ENCODE measurements at places on chromosomes 1 and 21.

DNA sequence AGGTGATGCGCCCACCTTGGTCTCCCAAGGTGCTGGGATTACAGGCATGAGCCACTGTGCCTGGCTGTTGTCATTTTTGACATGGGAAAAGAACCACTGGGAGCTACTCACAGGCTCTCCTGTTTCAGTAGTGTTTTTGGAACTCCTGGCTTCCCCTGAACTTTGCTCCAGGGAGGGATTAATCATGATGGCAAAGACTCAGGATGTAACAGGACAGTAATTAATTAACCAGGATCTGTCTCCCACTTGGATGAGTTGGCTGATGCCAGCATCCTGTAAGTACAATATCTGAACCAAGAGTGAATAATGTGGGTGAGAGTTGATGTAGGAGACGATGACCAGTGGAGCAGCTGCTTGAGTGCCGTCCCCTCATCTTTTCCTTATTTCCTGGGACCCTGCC, 4.9 kb downstream of the SFT2D2 start:
- no peak for DNase-seq

GRCh38 chr1:29282135-29282923, 46.0 kb downstream of the PTPRU start:
- no peak for DNase-seq

- no peak for DNase-seq
These were observed 62.7 kb downstream of the PRDM2 start for GRCh38 chr1:13762642-13763041.

GRCh38 chr1:54108156-54108555, 44.6 kb downstream of the CDCP2 start:
- no peak for DNase-seq

DNA sequence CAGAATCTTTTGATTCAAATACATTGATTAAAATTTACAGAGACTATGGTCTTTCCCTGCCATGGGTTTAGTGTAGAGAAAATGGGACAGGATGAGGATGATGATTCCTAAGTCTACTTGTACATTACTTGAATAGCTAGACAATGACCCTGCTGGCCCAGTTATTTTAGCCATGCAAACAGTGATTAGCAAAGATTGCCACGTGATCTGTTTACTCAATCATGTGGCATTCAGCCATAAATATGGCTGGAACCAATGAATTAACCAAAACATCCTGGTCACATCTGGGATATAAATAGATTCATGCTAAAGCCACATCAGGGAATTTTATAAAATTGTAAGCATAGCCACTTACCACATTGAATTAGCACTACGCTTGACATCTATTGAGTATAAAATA, 167.3 kb downstream of the PBX1 start:
- peak; percentile 93 for DNase-seq

DNA sequence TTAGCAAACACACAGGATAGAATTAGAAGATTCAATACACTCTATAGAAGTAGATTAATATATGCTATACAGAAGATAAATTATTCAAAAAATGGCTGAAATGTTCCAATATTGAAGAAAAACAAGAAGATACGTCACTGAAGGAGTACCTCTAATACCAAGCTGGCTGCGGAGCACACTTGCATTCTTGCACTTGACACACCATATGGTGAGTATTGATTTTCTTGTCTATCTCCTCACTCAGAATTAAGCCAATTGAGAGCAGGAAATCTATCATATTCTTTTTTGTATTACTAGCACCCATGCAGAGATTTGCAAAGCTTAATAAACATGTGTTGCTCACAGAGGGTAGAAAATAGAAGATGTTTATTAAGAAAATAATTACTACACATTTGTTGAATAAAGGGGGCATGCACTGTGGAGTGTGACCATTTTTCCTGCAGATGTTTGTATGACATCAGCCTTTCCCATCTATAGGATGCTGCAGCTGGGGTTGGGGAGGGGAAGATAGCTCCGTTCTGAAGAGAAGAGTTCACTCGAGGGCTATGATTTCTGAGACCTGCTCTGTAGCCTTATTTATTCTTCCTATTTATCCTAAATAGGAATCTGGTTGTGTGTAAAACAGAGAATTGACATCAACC, 318.1 kb downstream of the HHIPL2 start:
- DNase-seq, result no peak

- peak; percentile 49 for DNase-seq
These were observed 75.0 kb downstream of the SSBP3 start for GRCh38 chr1:54331091-54331772.

DNA sequence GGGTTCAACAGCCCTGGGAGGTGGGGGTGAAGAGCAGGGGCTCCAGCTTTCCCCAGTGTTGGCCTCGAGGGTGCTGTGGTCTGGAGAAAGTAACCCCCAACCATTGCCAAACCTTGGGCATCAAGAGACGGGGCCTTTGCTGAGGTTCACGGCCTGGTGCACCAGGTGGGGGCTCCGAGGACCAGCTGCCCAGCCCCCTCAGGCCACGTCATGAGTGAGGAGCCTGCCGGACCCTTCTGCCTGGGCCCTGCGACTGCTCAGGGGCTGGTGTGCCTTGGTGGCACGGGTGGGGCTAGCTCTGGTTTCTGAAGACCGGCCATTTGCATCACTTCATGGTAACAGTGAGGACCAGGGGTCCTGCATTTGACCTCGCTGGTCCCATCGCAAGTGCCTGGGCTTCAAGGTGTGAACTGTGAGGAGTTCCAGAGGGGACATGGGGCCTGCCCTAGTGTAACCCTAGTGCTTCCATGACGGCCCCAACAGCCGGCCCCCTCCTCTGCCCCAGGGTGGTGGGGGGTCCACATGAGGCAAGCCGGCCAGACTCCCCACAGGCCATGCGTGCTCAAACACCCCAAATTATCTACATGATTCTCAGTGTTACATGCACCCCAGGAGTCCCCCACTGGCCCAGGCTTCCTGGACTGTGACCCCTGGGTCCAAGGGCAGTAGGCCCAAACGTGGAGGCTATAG, 13.5 kb downstream of the MORN1 start:
- DNase-seq, result no peak

DNA sequence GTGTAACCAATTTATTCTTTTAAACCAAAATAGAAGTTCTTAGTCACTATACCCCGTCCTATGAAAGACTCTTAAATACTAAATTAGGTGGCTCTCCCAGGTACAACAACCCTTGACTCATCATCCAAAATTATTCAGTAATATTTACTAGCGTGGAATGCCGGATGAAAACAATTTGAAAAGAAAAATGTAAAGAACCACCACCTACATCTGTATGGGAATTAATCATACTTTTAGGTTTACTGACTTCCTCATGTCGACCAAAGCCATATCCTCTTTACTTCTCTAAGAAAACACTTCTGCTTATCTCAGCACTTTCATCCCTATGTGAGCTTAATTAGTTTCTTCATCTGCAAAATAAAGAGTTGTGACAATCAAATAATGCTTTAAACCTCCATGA, 139.6 kb downstream of the AKT3 start:
- no peak for DNase-seq

GRCh38 chr1:8201331-8201861, 116.5 kb upstream of the SLC45A1 start:
- no peak for DNase-seq

- peak; percentile 65 for DNase-seq
These were observed 21.4 kb downstream of the SLC2A7 start for GRCh38 chr1:9004700-9005394.

- no peak for DNase-seq
These were observed 99.3 kb upstream of the ZBTB40 start for GRCh38 chr1:22352355-22352754.

DNA sequence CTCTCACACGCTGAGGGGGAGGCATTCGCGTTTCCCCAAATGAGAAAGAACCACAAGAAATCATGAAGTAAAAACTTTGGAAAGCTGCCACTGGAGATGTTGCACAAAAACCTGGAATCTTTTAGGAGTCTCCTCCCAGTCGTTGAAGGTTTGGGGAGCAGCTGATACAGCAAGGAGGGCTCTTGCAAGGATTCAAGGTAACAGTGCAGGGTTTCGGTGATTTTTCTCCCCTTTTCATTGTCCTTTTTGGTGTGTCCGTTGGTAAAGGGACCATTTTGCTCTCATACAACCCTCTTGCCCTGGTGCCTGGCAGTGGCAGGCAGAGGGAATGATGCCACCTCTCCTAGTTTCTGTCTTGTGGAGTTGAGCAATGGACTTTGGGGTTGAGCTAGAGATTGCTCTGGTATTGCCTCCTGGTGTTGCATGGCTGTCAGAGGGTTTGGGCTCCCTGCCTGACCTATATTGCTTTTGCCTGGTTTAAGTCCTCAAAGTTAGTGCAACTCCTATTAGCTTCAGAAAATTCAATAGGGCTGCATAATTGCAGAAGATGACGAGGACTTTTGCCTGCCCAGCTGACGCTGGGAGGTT, 872 bp downstream of the BRINP2 start:
- no peak for DNase-seq

- DNase-seq, result no peak
These were observed 48.4 kb upstream of the NR5A2 start for GRCh38 chr1:199979071-199979470.

GRCh38 chr1:10614377-10615225, 139.9 kb downstream of the PEX14 start:
- DNase-seq, result no peak

DNA sequence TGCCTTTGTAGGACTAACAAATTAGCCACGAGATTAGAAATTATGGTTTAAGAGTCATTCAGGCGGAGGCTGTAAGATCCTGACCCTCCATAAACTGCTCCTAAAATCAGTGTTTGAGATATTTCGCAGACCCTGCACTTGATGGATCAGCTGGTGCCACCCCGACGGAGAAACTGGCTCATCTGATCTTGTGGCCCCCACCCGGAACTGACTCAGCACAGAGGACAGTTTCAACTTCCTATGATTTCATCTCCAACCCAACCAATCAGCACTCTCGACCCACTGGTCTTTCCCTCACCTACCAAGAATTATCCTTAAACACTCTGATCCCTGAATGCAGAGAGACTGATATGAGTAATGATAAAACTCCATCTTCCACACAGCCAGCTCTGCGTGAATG, 3.7 kb upstream of the JAM2 start:
- no peak for DNase-seq

Data from fibroblast of skin of left biceps (primary cell).